ENCODE measurements at places on chromosomes 6 and 20.

- no peak for DNase-seq
Measured at GRCh38 chr20:49399329-49399728, 83.1 kb downstream of the KCNB1 start.

DNA sequence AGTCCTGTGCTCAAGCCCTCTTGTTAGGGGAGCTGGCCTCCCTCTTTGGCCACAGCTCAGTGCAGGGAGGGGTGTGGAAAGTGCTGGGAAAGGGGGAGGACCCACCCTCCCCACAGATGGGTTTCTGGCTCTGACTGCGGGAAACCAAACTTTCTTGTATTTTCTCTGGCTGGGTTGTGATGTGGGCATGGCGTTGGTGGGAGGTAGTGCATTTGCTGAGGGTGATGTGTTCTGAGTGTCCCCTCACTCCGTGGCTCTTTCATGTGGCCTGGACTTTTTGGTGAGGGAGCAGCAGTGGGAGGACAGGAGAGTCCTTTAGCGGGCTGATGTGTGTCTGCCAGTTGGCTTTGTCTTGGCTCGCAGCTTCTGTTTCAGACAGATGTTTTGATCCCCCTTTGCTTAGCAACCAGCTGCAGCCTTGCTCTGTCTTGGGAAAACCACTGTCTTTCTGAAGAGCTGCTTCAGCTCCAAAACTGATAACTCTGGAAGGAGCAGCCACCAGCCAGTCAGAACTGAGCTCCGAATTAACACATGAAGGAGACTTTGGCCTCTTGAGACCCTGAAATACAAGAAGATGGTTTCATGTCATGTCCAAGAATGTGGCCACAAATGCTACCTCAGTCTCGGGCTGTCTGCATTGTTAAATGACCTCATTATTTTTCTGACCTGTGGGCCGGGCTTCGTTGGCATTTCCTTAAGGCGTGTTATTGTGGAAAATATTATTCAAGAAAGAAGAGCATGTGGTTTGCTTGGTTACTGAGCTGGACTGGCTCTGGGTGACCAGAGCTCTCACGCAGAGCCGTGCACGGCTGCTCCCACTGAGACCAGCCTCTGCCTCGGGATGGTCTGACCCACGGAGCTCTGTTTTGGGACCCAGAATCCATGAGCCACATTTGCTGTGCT, 21.5 kb downstream of the SYNJ2 start:
- peak; percentile 35 for DNase-seq

GRCh38 chr6:134624781-134625180, 306.9 kb upstream of the SGK1 start:
- no peak for DNase-seq

- no peak for DNase-seq
Measured at GRCh38 chr6:25179051-25179778, 100.0 kb upstream of the CARMIL1 start.

DNA sequence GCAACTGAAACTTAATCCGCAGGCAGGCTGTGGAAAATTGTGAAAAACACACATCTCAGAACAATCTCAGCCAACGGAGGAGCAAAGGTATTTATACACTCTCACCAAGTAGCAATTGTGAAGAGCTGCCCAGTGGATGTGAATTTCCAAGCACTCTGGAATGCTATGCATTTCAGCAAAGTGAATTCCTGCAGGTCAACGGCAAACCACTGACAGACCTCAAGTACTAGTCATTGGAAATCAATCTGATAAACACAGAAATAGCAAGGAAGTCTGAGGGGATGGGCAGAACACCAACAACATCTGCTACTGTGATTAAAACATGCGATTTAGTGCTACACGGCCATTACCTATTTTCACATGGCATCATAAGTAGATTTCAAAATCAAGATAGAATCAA, 429.1 kb downstream of the HTR1B start:
- DNase-seq: no peak

DNA sequence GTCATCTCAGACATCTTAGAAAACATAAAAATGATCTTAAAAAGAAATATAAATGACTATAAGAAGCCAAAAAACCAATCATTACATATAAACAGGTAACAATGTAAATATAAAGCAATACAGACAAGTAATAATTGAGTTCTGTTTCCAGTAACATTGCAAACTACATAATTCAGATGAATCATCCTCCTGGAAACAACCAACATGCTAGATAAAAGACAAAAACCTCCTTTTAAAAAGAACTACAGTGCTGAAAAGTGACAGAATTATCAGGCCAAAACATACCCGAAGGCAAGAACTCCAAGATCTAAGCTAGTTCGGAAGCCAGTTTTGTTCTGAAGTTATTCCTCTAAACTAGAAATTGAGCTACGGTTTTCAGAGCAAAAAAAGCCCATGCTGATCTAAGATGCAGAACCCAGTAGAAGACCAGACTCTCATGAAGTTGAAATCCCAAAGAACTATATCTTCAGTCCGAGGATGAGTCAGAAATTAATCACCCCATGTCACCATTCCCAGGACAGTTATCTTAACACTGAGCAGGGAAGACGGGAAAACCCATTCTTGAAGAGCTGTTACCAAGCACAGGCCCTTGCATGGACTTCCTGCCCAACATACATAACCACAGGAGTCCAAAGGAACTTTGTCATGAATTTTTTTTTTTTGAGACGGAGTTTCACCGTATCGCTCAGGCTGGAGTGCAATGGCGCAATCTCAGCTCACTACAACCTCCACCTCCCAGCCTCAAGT, 9.8 kb downstream of the PGM3 start:
- DNase-seq: no peak

- no peak for DNase-seq
Measured at GRCh38 chr20:33445881-33446625, 2.5 kb upstream of the SNTA1 start.

DNA sequence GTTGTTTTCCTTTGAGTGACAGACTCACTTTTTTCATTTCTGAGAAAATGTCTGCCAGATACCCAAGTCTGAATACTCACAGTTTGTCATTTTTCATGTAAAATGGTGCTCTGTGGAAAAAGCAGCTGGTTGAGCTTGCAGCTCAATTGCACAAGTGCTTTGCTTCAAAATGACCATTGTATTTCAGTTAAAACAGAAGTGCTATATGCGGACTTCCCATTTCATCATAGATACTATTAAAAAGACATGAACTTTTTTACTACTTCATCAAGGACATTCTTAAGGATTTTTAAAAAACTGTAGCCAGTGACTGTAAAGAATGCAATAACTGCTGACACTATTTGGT, 61.5 kb downstream of the KCNS1 start:
- DNase-seq: no peak

DNA sequence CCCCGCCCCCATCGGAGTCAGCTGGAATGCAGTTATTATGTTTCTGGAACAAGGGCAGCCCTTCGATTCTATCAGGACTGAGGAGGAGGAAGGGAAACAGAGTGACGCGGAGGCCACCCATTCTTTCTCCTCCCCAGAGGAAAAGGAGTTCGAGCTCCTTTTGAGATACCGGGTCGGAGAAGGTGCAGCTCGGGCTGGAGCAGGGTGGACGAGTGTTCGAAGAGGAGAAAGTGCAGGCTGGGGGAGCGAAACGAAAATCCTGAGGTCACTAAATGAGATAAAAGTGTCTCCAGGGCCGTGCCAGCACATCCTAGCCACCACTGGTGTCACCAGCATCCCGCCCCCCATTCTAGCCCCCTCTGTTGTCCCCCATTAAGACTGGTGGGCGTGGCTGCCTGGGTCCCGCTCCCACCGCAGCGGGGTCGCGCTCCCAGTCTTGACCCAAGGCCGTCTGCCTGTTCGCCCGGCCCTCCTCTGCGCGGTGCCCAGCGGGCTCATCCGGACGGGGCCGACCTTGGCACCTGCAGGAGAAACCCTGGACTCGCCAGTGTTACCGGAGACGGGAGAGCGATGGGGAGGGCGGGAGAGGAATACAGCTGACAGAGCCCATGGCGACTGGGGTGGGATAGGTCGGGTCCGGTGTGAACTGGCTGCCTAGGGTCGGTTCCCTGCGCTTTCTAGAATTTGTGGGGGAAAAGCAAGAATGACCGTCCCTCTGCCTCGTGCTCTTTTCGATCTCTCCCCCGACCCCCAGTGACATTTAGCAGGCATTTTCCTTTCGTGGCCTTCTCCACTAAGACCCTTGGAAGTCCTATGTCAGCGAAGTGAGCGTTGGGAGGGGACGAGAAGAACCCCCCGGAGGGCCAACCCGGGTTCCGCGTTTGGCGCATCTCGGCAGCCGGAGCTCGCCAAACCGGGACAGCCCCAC, 16.2 kb downstream of the FOXA2 start:
- DNase-seq: no peak

DNA sequence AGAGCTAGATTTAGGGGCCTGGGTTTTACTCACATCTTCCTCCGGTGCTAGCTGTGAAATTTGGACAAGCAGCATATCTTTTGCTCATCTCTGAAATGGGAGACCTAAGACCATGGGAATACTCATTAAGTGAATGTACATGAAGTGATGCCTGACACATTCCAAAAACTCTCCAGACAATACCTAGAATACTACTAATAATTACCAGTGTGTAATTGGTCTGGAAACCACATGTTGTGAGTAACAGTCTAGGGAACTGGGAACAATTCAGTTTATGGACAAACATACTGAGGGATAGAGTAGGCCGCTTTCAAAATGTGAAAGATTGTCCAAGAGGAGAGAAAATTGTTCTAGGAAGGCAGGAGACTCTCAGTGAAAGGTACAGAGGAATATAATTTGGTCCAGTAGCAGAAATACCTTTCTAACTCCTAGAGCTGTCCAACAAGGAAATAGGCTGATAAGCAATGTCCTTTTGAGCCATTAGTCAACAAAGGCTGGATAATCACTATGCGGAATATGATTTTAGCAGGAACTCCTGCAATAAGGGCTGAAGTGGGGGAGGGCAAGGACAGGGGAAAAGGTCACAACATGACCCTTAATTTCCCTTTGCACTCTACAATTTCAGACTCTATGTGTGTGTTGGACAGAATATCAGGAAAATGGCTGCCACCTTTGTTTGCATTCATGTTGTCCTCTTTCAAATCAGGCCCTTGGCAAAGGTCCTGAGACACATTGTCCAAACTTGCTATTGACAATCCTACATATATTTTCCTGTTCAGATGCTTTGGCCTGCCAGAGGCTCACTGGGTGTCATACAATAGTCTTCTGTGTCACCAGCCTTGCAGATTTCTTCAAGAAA, 315.4 kb downstream of the PLCB1 start:
- DNase-seq: no peak

DNA sequence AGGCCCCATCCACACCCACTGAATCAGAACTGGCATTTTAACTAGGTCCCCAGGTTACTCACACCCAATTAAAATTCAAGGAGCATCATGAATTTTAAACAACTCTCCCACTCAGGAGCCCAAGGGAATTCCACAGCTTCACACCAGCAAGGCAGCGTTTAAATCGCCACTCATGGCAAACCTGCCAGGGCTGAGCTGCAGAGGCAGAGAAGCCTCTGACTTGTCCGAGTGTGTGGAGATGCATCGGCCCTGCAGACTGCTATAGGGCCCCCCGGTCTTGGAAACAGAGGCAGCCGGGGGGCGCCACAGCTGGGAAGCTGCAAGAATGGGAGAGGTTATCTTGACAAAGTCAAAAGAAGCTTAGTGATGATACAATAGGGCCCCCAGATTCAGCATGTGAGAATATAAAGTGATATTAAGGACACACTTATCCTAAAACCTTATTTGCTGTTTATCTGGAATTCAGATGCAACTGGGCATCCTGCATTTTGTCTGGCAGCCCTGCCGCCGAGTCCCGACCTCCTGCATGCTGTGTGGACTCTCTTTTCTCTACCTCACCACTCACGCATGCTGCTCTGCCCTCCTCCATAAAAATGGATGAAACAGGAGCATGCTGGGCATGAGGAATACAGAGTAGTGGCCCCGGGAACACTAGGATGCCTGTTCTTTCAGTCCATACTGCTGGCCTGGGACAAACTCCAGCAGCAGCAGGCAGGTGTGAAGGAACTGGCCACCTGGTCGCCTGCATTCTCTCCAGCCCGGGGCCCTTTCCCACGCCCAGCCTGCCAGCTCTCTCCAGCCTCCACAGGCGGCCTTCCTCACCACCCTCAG, 126.1 kb downstream of the PXDC1 start:
- DNase-seq: peak; percentile 18

DNA sequence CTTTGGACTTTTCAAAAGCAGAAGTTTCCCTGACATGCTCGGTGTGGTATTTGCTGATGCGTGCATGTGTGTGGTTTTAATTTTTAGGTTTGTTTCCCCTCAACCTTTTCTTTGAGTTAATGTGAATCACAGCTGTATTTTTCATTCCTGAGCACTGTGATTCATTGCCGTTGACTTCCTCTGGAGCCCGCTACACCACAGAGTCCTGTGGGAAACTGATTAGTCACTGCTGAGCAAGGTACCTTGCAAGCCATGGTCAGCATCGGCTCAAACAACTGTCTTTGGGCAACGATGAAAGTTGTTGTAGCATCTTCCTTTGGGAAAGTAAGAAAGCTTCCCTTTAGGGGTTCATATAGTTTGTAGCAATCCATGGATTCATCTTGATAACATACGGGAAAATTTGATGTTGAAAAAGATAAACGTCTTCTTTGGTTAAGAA, 57.5 kb downstream of the RIN2 start:
- no peak for DNase-seq

- no peak for DNase-seq
Measured at GRCh38 chr20:59629141-59630045, 25.1 kb downstream of the PHACTR3 start.

DNA sequence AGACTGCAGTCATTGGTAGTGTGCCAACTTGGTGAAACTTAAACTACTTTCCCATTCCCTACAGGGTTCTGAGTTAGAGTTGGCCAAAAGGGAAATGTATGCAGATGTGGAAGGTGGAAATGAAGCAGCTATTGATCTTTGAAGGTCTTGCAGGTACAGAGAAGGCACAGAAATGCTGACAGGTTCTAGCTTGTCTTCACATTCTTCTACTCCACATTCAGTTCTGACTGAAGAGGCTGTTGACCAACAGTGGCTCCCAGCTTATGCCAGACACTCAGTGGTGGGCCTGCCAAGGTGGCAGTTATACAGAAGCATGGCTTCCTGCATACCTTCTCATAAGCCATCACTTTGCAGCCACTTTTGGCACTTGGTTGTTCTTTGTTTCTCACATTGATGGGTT, 423.9 kb downstream of the CDC5L start:
- DNase-seq: no peak

DNA sequence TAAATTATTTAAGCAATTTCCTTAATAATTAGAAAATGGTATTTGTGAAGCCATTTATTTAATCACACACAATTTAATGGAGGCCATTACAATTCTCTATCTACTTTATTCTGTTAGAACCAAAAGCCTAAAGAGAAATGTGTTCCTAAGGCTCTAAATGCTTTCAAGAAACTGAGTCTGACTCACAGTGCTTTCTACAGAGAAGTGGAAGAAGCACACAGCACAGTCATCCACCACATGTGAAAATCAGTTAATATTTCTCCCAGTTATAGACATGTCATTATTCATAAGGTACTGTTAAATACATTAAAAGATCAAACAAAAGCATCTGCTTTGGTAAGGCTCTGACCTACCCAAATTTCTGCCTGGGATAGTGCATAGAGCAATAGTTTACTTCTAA, 214.4 kb downstream of the ALDH8A1 start:
- DNase-seq: no peak

- no peak for DNase-seq
Measured at GRCh38 chr20:50323777-50324775, 133.4 kb downstream of the CEBPB start.

- peak; percentile 77 for DNase-seq
Measured at GRCh38 chr20:46954490-46955038, 59.9 kb downstream of the EYA2 start.

GRCh38 chr6:127503022-127503421, 16.1 kb downstream of the MTCL3 start:
- no peak for DNase-seq

GRCh38 chr6:14012313-14013030, 87.7 kb downstream of the RNF182 start:
- no peak for DNase-seq
